ENCODE measurements at places on chromosomes 5 and 9.

DNA sequence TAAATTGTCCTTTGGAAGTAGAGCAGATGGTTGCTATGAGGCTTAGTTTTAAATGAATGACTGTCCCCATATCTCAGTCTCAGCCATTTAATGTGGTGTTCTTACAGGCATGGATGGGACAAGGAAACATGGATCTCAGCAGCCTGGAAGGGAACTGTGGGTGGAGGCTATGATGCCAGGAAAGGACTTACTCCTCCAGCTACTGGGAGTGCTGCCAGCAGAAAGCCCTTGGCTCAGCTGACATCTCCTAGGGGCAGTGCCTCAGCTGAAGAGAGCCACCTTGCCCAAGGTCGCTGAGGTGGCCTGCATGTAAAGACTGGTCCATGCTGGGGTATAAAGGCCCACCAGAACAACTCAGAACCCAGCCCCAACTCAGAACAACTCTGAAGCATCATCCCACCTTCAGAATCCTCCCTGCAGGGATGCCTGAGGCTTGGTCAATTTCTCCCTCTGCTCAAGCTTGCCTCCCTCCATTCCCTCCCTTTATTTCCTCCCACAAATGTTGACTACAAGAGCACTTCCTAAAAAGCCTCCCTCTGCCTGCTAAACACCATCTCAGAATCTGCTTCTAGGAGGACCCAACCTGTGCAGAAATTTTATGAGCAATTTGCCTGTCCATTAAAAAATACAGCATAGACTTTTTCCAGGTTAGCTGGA lies 1.8 kb upstream of the PDE8B start:
- DNase-seq: no peak

DNA sequence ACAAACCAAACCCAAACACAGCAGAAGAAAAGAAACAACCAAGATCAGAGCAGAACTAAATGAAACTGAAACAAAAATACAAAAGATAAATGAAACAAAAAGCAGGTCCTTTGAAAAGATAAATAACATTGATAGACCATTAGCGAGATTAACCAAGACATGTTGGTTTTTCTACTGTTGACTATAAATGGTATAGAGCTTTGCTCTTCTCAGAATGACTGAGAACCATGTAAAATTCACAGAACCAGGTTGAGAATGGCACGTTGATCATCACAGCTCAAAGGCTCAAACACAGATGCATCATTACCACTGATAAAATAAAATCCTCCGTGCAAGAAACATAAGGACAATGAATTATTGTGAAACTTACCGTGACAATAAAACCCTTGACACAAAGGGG lies 105.2 kb downstream of the MARCHF11 start:
- no peak for DNase-seq

DNA sequence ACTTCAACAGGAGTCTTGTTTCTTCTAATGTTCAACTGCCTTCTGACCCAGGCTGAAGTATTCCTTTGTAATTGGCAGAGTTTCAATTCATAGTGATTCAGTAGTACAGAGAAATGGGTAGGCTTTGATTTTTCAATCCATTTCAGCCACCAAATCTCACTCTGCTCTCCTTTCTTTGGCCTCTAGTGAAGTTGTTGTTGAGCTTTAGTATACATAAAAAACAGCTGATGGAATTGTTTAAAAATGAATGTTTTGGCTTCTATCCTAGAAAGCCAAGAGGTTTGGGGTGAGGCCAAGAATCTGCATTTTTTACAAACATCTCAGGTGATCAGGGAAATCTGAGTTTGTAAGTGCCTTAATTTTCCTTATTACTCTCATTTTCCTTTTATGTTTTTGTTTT lies 182.9 kb upstream of the MAP1B start:
- no peak for DNase-seq

GRCh38 chr9:127219520-127219919 lies 45.1 kb upstream of the GARNL3 start:
- DNase-seq: no peak

DNA sequence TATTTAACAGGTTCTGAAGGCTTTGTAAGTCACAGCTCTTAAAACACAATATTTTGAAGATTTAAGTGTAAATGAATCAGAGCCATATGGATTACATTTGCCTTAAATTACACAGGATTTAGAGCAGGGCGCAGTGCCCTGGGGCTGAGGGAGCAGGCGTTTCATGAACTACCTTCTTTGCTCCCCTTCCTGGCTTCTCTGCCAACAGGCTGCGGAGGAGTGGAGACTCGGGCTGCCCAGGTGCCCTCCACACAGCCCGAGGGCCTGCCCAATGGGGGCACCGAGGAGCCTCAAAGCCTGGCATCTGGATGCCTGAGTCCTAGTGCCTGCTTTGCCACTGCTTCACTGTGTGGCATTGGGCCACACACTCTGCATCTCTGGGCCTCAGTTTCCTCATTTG lies 90.6 kb upstream of the HAND1 start:
- DNase-seq: no peak

DNA sequence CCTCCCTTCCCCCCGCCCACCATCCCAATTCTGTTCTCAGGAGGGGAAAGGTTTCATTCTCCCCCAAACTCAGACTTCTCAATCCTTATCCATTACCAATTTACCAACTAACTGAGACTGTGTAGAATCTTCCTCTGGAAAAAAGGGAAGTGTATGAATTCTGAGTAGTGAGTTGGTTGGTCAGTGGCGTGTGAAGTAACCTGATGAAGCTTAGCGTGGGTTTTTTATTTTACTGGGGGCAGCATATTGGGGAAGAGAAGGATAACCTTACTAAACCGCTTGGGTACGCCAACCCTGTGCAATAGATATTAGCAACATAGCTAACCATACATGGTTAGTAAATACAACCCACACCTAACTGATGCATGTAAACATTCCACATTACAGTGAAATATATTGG lies 1.1 kb upstream of the DNAJC21 start:
- DNase-seq: no peak

DNA sequence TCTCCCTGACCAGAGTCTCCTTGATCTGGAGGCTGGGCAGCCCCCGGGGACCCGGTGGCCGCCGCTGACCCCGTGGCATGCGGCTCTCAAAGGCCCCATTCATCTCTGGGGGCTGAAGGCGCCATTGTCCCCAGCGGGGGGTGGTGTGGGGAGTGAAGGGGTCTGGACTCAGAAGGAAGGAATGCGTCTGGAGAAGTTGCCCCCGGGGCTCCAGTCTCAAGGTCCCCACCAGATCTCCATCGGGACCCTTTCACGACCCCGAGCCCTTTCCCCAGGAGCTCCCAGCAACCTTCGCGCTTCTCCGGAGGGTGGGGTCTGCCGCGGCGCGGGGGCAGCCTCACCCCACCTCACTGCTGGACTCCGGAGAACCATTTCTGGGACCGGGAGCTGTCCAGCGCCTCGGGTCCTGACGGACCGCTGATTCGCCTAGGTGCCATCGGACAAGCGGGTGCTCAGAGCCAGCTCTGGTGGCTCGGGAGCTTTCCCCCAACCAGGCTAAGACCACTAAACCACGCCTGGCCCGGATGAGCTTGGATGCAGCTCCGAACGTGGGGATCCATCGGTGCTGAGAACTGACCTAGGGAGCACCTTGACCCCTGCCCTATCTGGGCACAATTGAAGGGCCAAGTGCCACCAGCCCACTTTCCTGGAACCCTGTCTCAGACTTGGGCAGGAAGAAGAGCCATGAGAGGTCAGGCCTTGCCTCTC lies 5.1 kb upstream of the PCDH1 start:
- DNase-seq: no peak

GRCh38 chr5:74310386-74310785 lies 330.1 kb downstream of the ENC1 start:
- DNase-seq: no peak

DNA sequence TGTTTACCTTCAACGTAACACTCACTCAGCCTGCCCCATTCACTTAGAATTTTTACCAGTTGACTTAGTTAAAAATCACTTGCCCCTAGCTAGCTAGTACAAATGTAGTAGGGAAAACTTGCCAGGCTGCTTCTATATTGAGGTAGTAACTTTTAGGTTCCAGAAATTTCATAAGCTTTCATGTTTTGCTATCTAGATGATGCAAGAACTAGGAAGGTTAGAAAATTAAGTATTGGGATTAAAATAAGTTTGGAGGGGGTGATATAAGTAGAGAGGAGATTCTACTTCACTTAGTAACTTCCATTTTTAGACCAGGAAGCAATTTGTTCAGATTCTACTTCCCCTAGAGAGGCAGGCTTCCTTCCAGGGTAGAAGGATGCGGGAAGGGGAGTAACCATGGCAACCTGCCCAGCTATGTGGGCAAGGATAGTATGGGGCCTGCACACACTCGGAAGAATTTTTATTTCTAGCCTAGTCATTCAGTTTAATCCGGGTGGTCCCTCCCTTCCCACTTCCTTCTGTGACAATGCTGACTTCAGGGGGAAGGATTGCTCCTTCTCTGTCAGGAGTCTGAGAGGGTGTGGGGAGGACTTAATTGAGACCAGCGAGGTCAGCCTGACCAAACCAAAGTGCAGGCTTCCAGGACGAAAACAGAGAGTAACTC lies 4.2 kb downstream of the DAB2 start:
- DNase-seq: no peak

GRCh38 chr9:19102181-19102630 lies 498 bp downstream of the HAUS6 start:
- DNase-seq: no peak

DNA sequence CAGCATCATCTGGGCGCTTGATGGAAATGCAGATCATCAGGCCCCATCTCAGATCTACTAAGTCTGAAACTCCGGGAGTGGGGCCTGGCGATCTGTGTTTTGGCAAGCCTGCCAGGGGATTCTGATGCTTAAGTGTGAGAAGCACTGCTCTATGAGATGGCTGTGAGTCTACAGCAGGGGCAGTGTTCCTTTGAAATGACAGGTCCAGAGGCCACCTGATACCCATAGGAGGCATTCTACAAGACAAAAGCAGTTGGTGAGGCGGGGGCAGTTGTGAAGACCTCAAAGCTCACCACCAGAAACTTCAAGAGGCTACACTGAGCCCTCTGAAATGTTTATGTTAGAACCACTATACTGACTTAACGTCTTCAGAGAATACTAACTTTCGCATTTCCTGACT lies 86.9 kb upstream of the SPATA31D4 start:
- no peak for DNase-seq
